Posterior cingulate gyrus (tissue), 11 donors: ENCODE measurements at places on chromosomes 6 and 20.

DNA sequence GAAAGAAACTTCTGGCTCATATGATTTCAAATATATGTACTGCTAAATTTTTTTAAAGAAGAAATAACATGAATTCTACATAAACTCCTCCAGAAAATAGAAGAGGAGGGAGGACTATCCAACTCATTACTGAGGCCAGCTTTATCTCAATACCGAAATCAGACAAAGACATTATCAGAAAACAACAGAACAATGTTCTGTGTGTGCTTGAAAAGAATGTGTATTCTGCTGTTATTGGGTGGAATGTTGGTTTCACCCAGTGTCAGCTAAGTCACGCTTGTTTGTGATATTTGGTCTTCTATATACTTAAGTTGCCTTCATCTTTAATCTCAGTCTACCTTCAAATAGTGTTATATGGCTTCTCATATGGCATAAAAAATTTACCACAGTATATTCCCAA is 18.6 kb upstream of the ELOVL2 start:
- no peak for DNase-seq

- DNase-seq: no peak
These were observed 13.9 kb downstream of the ZNF831 start for GRCh38 chr20:59177266-59178250.

GRCh38 chr6:52359403-52359802 is 2.5 kb upstream of the PAQR8 start:
- no peak for DNase-seq

GRCh38 chr6:107538856-107539387 is 49.0 kb downstream of the SOBP start:
- DNase-seq: no peak

- DNase-seq: peak; percentile 31
These were observed 92.9 kb downstream of the TFAP2C start for GRCh38 chr20:56722042-56722441.

DNA sequence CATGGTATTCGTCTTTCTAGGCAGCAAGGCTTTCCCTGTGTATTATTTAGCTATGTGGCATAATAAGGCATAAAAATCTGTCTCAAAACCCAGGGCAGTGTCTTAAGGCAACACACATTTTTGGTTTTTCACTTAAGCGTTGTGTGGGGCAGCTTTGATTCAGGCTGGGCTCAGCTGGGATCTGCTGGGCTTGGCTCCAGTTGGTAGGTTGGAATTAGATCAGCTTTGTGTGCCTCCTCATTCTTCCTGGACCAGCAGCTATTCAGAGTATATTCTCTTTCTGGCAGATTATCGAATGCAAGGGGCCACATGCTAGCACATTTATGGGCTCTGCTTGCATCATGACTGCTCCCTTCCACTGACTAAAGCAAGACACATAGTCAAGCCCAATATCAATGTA is 487.9 kb downstream of the RFPL4B start:
- no peak for DNase-seq

DNA sequence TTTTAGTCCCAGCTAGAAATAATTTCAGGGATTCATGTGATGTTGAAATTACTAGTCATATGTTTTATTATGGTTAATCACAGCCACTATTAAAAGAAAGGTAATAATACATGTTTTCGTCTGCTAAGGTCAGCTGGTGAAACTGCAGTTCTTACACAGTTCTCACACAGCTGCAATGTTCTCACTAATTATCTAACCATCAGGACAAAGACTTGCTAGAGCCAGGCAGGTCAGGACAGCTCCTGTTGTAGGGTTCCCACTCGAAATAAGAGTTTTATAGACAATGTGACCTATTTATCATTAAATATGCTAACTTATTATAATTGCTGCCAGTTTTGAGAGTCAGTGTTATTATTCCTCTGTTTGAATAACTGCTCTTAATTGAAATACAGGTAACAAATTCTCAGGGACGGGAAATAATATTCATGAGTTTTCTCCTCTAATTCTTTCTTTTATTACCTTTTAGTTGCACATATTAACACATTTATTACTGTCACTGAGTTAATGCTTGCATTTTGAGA is 97.9 kb downstream of the GJA1 start:
- no peak for DNase-seq

- DNase-seq: no peak
These were observed 68.6 kb downstream of the ARHGAP18 start for GRCh38 chr6:129641344-129641743.

DNA sequence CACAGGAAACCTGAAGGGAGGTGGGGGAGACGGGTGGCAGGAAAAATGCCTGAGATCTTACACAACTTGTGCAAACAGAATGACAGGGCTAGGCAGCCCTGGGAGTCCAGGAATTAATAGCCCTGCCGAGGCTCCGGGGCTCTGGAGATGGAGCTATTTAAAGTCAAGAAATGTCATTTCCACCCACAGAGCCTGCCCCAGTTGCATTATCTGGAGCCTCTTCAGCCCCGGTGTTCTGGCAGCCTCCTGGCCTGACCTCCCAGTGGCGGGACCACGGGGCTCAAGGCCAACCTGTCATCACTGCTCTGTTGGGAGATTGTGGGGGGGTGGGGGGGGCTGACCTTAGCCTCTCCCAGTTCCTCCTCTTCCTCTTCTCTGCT is 28.5 kb upstream of the SCUBE3 start:
- DNase-seq: no peak

DNA sequence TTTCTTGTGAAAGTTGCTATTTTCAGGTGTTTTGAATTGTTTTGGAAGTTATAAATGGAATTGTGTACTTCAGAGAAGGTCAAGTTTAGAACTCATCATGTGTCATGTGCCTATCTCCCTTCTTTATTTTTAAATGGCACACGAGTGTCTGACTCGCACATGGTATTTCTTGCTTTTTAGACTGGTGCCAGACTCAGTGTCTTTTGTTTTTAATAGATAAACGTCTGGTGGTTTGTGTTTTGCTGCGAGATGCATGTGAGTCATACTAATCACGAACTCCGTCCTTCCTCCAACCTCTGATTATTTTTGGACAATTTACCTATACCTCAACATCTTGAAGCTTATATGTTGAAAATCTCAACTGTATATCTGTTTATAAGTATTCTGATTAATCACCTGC is 292.1 kb downstream of the CDKAL1 start:
- no peak for DNase-seq

DNA sequence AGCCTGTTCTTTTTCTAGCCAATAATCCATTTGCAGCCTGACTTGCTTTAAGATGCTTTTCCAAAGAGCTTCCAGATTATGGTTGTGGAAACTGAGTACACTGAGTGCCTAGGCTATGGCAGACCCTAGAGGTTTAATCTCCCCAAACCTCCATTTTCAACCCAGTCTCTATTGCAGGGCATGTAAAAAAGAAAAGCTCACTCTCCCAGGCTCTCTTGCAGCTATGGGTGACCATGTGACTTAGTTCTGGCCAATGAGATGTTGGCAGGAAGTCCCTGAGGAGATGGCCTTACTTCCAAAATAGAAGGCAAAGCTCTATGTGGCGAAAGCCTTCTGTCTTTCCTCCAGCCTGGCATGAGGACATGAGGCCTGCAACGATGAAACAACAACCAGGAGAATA is 3.8 kb downstream of the PDRG1 start:
- no peak for DNase-seq

- DNase-seq: no peak
These were observed 46.0 kb downstream of the TFAP2A start for GRCh38 chr6:10368861-10369260.

DNA sequence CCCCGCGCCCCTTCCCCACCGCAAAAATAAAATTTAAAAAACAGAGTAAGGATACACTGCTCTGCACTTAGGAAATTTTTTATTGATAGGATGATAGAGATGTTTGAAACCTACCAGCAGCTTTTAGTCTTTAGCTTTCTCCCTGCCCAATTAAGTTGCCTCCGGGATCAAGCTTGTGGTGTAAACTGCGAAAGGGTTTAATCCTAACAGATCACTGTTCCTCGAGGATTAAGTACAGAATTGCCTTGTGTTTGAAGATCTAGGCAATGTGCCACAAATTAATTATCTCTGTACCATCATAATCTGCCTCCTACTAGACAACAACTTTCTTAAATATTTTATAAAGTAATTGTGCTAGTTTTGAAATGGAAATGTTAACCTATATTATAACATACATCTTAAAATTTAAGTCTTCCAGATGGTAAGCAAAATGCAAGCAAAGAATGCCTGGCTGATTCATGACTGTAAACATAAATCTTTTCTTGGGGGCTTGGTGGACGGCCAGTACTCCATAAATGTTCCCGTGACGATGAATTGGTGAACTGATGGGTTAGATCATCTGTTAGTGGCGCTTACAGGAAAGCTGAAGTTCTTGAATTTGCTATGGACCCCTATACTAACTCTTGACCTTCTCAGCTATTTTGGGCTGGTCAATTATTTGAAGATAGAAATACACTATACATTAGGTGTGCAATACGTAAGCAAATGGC is 58.0 kb upstream of the ARHGAP18 start:
- DNase-seq: no peak

GRCh38 chr20:58665606-58666005 is 14.5 kb downstream of the STX16 start:
- DNase-seq: no peak

GRCh38 chr20:44023515-44024371 is 109.1 kb downstream of the TOX2 start:
- DNase-seq: no peak

- no peak for DNase-seq
These were observed 55.8 kb upstream of the SMOC2 start for GRCh38 chr6:168385037-168385759.

- DNase-seq: no peak
These were observed 35.7 kb downstream of the TXLNB start for GRCh38 chr6:139256087-139256486.

GRCh38 chr6:154572556-154572955 is 62.1 kb upstream of the CNKSR3 start:
- DNase-seq: no peak

DNA sequence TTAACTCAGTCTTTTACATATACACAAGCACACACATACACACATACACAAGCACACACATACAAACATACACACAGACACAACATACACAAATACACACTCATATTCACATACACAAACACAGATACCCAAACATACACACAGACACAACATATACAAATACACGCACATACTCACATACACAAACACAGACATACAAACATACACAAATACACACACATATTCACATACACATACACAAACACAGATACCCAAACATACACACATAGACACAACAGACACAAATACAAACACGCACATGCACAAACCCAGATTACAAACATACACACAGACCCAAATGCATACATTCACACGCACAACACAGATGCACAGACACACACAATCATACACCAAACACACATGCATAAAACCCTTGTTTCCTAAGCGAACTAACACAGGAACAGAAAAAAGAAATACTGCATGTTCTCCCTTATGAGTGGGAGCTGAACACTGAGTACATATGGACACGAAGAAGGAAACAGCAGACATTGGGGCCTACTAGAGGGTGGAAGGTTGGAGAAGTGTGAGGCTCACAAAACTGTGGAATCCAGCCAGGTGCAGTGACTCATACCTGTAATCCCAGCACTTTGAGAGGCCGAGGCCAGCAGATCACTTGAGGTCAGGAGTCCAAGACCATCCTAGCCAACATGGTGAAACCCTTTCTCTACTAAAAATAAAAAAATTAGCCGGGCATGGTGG is 34.2 kb downstream of the PIM1 start:
- DNase-seq: no peak

GRCh38 chr6:71531006-71531405 is 242.4 kb downstream of the OGFRL1 start:
- no peak for DNase-seq

GRCh38 chr6:160355001-160355400 is 6.8 kb downstream of the SLC22A3 start:
- no peak for DNase-seq

DNA sequence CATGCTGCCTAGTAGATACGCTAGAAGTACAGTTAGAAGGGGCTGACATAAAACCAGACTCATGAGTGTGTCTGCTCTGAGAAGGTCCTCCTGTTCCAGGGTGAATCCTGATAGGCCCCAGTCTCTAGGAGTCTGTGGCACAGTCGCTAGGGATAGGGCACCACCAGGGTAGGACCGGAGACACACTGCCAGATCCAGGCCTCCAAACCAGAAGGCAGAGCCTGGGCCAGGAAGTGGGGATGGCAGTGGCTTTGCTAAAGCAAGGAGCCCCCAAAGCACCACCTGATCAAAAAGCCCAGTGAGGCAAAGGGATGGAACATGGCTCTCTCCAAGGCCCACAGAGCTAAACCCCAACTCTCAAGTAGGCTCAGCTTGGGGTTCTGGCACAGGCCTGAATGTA is 21.6 kb downstream of the MDGA1 start:
- no peak for DNase-seq

GRCh38 chr6:85944776-85945175 is 302.1 kb upstream of the SYNCRIP start:
- DNase-seq: no peak

- no peak for DNase-seq
These were observed 128.7 kb upstream of the ARMC2 start for GRCh38 chr6:108719477-108719876.

GRCh38 chr20:23091721-23092383 is 5.7 kb upstream of the CD93 start:
- no peak for DNase-seq

- no peak for DNase-seq
These were observed 164.5 kb downstream of the CD83 start for GRCh38 chr6:14281811-14282660.

GRCh38 chr6:155155787-155156447 is 107.9 kb upstream of the CLDN20 start:
- DNase-seq: no peak
